Spinal cord (tissue), 10 donors: ENCODE measurements at places on chromosomes 16 and 17. TPM values are rescaled to one million over a fixed set of nuclear protein-coding genes. Genes with fewer than 3 reads are reported as not detected.

GRCh38 chr16:31421587-31421986 is 6.6 kb downstream of the COX6A2 start:
- DNase-seq = no peak

GRCh38 chr16:73878611-73879010 is 418.0 kb upstream of the PSMD7 start:
- peak; percentile 65 for DNase-seq

DNA sequence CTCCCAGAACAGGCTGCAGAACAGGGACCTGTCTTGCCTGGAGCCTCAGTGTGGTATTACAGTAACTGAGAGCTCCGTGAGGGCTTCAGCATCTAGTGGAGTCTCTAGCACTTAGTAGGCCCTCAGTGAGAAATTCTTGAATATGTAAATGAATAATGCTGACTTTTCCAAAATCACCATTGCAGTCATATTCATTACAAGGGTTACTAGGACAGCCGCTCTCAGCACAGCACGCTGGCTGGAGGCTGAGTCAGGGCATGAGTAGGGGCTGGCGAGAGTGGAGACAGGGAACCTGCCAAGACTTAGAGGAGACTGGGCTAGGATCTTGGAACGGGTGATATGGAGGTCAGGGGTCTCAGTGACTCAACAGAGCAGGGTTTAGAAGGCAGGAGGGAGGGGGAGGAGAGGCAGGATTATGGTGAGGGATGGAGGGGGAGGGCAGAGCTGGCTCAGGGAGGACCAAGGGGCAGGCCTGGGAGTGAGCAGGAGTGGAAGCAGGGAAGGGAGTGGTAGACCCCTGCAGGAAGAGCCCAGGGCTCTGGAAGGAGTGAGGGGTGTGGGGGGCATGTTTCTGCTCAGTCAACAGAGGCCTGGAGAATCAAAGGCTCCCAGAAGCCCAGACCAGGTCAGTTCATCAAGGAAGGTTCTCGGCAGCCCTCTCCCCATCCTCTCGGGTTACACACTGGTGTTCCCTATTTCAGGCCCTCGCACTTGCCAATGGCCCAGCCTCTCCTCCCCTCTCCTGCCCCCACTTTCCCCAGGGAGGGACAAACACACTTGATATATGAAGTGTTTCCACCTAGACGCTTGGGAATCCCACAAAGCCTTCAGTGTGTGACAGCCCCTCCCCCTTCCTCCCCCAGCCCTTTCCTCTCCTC is 42.3 kb downstream of the FZD2 start:
- no peak for DNase-seq

- DNase-seq = no peak
These were observed 985 bp upstream of the ZNF213 start for GRCh38 chr16:3133844-3134243.

DNA sequence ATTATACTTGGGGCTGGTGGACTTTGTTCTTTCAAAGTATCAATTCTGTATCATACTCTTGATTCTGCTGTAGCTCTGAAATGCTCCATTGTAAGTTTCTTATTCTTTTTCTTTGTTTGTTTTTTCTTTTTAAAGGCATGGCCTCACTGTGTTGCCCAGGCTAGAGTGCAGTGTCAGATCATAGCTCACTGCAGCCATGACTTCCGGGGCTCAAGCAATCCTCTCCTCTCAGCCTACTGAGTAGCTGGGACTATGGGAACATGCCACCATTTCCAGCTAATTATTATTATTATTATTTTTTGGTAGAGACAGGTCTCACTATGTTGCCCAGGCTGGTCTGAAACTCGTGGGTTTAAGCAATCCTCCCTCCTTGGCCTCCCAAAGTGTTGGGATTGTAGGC is 38.9 kb upstream of the METTL9 start:
- DNase-seq = no peak

- no peak for DNase-seq
These were observed 12.7 kb downstream of the MYO18A start for GRCh38 chr17:29167393-29168078.

DNA sequence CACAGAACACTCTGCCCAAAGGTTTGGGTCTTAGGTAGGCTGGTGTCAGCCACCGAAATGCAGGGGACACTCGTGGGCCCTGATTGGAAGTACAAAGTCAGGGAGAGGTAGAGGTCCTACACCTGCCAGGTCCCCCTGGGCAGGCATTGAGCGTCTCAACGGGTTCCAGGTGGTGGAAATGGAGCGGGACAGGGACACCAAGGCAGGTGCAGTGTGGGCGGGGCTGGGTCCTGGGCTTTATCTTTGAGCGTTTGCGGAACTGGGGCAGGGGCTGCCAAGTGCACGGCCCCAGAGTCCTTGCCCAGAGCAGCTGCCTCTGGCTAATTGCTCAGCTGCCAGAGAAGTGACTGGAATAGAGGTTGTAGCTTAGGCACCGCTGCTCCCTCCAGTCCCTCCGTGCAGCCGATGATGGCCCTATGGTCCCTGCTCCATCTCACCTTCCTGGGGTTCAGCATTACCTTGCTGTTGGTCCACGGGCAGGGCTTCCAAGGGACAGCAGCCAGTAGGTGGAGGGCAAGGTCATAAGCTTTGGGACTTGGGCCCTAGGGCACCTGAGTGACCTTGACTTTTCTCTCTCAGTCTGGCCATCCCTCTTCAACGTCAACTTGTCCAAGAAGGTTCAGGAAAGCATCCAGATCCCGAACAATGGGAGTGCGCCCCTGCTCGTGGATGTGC is at the start of gene ZACN:
Gene ZACN, plus strand, starts transcription at position 323 of the 675 bp plus-strand sequence. Its CDS starts 83 bp downstream, at position 406.
- no peak for DNase-seq

GRCh38 chr17:40293363-40293762 is 5.7 kb downstream of the CDC6 start:
- DNase-seq = no peak

FASN gene
- 163 TPM for polyA plus RNA-seq

- no peak for DNase-seq
These were observed 3.4 kb downstream of the SDR42E2 start for GRCh38 chr16:22165508-22166285.

ANTKMT gene
- polyA plus RNA-seq = 59.4 TPM

- no peak for DNase-seq
These were observed 16.7 kb downstream of the EPOP start for GRCh38 chr17:38657824-38658740.

- no peak for DNase-seq
These were observed 3.7 kb upstream of the SLC16A11 start for GRCh38 chr17:7047566-7047965.

DNA sequence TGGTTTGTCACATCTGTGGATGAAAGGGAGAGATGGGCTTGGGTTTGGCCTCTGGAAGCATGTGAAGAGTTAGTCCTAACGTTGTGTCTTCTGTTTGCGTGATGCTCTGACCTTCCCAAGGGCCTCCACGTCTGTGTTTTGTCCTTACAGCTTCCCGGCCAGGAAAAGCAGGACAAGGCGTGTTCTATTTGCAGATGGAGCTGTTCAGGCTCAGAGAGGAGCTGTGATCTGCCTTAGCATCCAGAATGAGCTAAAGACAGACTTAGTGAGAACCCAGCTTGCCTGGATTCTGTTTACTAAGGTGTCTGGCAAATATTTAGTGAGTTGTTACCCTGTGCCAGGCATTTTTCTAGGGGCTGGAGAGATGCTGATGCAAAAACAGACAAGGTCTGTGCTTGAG is 282.1 kb downstream of the CBLN1 start:
- no peak for DNase-seq

GRCh38 chr16:26301516-26301915 is 609.8 kb downstream of the HS3ST4 start:
- DNase-seq = no peak

DNA sequence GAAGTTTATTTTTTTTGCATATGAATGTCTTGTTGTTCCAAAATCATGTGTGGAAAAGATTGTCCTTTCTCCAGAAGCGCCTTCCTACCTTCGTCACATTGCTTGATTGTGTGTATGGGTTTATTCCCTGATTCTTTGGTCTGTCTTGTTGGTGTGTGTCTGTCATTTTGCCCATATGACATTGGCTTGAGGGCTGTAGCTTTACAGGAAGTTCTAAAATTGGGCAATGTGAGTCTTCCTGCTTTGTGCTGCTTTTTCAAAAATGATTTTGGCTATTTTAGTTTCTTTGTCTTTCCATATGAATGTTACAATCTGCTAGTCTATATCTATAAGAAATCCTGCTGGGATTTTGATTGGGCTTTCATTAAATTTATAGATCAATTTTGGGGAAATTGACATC is 217.2 kb downstream of the SNX29 start:
- no peak for DNase-seq

GRCh38 chr17:59800530-59800942 is 92.2 kb downstream of the TUBD1 start:
- DNase-seq = no peak

DNA sequence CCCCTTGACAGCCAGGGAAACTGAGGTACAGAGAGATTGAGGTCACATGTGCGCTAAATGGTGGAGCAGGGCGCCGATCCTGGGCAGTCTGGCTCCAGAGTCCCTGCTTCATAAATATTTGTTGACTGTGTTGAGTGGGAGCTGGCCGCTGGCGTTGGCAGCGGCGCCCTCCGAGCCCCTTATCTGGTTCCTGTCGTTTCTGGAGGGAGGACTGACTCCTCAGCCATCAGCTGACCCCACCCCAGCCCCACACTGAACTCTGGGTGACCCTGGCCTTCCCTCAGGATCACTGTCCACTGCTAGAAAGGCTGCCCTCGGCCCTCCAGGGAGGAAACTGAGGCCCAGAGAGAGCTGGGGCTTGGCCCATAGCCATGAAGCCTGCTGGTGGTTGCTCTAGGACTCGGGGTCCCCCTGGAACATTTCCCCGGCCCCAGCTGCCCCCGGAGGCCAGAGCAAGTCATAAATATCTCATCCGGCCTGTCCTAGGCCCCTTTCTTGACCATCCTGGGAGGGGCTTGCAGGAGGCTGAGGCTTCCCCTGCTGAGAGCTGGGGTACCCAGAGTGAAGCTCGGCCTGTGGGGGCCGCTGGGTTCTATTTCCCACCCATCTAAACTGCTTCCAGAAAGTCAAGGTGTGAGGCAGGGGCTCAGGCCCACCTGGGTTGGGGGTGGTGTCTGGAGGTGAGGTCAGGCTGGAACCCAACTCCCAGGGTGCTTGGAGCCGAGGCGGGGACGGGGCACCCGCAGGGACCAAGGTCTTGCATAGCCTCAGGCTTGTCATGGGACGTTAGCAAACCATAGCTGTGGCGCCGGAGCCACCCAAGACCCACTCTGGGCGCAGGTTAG is 51.7 kb upstream of the GSE1 start:
- DNase-seq = no peak

- DNase-seq = no peak
These were observed 54.0 kb downstream of the GAS7 start for GRCh38 chr17:10144456-10144855.

SEPTIN1 gene
- 5.9 TPM for polyA plus RNA-seq

DNA sequence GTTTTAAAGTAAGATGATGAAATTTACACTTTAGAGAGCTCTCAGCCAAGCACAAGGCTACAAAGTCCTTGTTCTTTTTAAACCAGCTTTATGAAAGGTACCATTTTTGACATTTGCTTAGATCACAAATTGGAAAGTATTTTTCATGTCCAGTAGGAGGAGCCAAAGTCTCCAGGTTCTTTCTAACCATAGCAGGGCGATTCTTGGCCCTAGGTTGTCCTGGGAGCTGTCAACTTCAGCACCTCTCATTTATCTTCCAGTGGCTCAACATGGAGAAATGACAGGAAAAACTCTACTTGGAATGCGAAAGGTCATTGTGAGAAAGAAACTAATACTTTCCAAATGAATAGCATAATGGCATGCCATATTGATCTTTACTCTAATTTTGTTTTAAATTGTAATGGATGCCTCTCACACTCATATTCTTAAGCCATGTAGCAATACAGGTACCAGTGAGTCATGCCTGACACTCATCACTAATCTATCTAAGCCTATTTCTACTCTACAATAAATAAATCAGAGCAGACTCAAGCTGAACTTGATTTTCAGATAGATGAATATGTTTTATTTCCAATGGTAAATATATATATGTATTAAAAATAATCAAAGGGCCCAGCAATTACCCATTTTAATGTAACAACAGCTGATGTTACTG is 919.1 kb upstream of the EEF2KMT start:
- no peak for DNase-seq

- DNase-seq = no peak
These were observed 40.8 kb downstream of the YPEL2 start for GRCh38 chr17:59372138-59372751.

KRTAP2-1 gene
- not detected for polyA plus RNA-seq

DNA sequence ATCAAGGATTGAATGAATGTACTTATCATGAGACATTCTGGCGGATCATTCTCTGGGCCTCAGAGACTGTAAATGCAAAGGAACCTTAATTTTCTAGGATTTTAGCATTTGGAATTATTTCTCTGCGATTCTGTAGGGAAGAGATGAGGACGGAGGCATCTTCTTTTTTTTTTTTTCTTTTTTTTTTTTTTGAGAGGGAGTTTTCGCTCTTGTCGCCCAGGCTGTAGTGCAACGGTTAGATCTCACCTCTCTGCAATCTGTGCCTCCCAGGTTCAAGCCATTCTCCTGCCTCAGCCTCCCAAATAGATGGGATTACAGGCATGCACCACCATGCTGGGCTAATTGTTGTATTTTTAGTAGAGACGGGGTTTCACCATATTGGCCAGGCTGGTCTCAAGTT is 2.1 kb downstream of the ITGAL start:
- DNase-seq = no peak

DNA sequence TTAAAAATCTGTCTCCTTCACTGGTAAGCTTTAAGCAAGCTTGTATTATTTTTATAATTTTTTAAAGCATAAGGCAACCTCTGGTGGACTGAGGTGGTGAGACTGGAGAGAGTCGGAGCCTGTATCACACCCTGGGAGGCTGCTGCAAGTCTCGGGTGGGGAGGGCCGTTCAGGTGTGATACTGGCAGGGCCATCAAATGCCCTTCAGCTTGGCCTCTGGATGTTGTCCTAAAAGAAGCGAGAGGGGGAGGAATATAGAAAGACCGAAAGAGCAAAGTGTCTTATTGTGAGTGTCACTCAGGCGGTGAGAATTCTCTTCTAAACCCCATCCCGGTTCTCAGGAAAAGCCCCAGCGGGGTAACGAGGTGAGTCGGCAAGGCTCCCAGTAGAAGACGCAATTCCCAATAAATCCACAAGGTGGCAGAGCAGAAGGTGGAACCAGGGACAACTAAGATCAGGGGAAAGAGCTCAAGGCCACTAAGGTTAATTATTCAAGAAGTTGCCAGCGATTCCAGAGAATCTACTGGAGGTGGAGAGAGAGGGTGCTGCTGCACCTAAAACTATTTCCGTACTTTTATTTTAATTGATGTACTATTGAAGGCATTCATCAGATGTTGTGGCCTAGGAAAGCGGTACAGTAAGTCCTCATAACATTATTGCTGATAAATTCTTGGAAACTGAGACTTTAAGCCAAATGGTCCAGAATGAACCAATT is 14.1 kb downstream of the C17orf67 start:
- DNase-seq = peak; percentile 81

GRCh38 chr17:50474523-50474922 is 4.1 kb upstream of the RSAD1 start:
- no peak for DNase-seq

MYH1 gene
- not detected for polyA plus RNA-seq
